ENCODE measurements at places on chromosomes 2 and 18. TPM values are rescaled to one million over a fixed set of nuclear protein-coding genes. Genes with fewer than 3 reads are reported as not detected.

The ARHGEF33 gene
- total RNA-seq, result 0.15 TPM

The FAM237A gene
- total RNA-seq, result not detected

The IL37 gene
- not detected for total RNA-seq

The EVX2 gene
- not detected for total RNA-seq

The CNGA3 gene
- total RNA-seq, result not detected

The GAREM1 gene
- 0.32 TPM for total RNA-seq

The NAPG gene
- total RNA-seq, result 50.0 TPM

The C2orf72 gene
- not detected for total RNA-seq

The FTCDNL1 gene
- total RNA-seq, result under 0.01 TPM

The LRRTM1 gene
- not detected for total RNA-seq

The TUBA3D gene
- total RNA-seq, result not detected

The KIF5C gene
- under 0.01 TPM for total RNA-seq

The CRYBA2 gene
- not detected for total RNA-seq

The TOGARAM2 gene
- not detected for total RNA-seq

The ANKRD30B gene
- not detected for total RNA-seq

The ATP8B1 gene
- 58.8 TPM for total RNA-seq

The NUP35 gene
- 20.5 TPM for total RNA-seq

The ANKRD23 gene
- 0.65 TPM for total RNA-seq

The CHRND gene
- total RNA-seq, result not detected

The SLC40A1 gene
- 4.5 TPM for total RNA-seq

The RGPD4 gene
- total RNA-seq, result not detected
